ENCODE measurements at places on chromosomes 16 and 17. TPM values are rescaled to one million over a fixed set of nuclear protein-coding genes. Genes with fewer than 3 reads are reported as not detected.

DNA sequence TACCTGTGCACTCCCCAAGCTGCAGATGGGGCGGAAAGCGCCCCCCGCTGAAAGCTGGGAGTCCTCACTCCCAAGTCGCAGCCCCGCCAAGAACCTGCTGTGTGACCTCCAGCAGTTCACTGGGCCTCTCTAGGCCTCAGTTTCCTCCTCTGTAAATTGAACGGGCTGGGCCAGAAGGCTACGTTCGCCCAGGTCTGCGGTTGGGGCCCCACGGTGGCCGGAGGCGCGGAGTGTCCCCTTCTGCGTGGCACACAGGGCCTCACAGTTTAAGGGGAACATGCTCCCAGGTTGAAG, 628 bp downstream of the GALK1 start:
- H3K4me1 ChIP-seq: peaks cover 20% of the 10 kb centered on the region
- DNase-seq: no peak
- no peaks in the 10 kb centered on the region for H3K27me3 ChIP-seq
- H3K4me3 ChIP-seq: peak overlapping the region; percentile 88

- H3K4me3 ChIP-seq: no peak overlapping the region
- H3K36me3 ChIP-seq: no peaks in the 10 kb centered on the region
- H3K27ac ChIP-seq: no peak overlapping the region
Observed at GRCh38 chr17:57010487-57010886, 32.6 kb downstream of the SCPEP1 start.

DNA sequence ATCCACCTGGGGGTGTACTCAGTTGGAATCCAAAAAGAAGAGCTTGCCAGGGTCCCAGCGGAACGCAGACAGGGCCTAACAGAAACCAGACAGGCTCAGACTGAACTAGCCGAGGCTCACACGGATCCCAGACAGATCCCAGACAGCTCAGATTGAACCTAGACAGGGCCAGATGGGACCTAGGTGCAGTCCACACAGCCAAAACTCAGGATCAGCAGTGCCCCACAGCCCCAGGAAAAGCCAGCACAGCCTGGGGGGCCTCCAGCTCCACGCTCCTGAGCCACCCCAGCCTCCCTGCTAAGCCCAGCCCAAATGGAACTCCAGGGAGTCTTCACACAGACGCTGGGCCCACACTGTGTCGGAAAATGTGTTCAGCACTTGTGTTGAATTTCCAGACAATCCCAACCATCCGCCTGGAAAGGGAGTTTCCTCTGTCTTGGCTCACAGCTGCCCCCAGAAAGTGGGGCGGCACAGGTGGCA, 7.5 kb downstream of the STX1B start:
- H3K4me1 ChIP-seq: peaks cover 15% of the 10 kb centered on the region
- no peaks in the 10 kb centered on the region for H3K36me3 ChIP-seq
- DNase-seq: no peak
- H3K27ac ChIP-seq: no peak overlapping the region
- no peak overlapping the region for H3K4me3 ChIP-seq

DNA sequence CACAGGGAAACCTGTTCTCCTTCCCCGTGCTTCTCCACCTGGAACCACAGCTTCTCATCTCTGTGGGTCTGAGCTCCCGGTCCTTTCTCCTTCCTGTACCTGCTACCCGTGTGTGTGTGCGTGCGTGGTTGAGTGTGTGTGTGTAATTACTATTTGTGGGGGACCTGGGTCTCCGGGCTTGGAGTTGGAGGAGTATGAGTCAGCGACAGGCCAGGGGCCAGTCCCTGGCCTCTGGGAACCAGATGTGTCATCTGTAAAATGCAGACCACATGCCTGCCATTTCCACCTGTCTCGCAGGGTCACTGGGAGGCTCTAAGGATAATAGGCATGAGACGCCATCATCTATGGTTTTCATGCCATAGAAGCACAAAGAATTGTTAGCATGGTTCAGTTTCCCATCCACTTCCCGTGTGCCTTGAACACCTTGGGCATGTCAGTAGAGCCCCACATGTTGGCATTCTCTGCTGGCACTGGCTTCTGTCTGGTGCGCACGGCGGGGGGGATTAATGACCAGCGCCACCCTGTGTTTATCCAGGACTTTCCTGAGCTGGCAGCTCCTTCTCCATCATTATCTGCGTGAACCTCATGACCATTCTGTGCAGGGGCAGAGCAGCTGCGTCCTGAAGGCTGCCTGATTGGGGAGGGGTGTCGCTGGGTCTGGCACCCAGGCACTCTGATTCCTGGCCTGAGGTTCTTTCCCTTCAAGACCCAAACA, 1.5 kb downstream of the ZNF205 start:
- peaks cover 10% of the 10 kb centered on the region for H3K36me3 ChIP-seq
- no peak for DNase-seq
- peaks cover 31% of the 10 kb centered on the region for H3K4me1 ChIP-seq
- no peak overlapping the region for H3K27ac ChIP-seq
- H3K27me3 ChIP-seq: no peaks in the 10 kb centered on the region

DNA sequence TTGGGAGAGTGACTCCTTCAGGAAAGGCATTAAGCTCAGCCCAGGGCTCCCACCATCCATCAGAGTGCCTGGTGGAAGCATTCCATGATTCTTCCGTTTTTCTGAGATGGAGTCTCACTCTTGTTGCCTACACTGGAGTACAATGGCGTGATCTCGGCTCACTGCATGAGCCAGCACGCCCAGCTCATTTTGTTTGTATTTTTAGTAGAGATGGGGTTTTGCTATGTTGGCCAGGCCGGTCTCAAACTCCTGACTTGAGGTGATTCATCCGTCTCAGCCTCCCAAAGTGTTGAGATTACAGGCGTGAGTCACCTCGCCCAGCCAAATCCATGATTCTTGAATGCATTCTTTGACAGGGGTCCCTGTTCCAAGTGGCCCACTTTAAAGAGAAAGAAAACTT, 23.1 kb downstream of the MIS12 start:
- H3K36me3 ChIP-seq: peaks cover 14% of the 10 kb centered on the region
- no peaks in the 10 kb centered on the region for H3K4me1 ChIP-seq
- H3K4me3 ChIP-seq: no peak overlapping the region
- H3K27ac ChIP-seq: no peak overlapping the region
- no peaks in the 10 kb centered on the region for H3K27me3 ChIP-seq
- DNase-seq: no peak

- DNase-seq: no peak
- H3K27ac ChIP-seq: no peak overlapping the region
- H3K4me1 ChIP-seq: peaks cover 36% of the 10 kb centered on the region
- no peaks in the 10 kb centered on the region for H3K36me3 ChIP-seq
- no peak overlapping the region for H3K4me3 ChIP-seq
Observed at GRCh38 chr17:68697850-68698361, 96.7 kb upstream of the FAM20A start.

DNA sequence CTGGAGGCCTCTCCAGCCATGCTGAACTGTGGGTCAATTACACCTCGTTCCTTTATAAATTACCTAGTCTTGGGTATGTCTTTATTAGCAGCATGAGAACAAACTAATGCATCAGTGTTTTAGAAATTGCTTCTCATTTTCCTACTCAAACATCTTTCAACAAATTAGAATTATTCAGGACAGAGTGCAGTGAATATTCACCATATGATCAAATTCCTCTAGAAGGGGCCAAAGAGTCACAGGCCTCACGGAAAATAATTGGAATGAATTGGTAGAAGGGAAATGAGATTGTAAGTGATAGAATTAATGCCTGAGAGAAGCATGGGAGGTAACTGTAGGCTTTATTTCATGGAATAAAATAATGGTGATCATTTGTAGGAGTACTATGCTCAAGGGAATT, 50.5 kb upstream of the CDH11 start:
- no peak overlapping the region for H3K27ac ChIP-seq
- DNase-seq: no peak
- H3K4me1 ChIP-seq: peaks cover 13% of the 10 kb centered on the region
- H3K36me3 ChIP-seq: no peaks in the 10 kb centered on the region
- H3K4me3 ChIP-seq: no peak overlapping the region
- no peaks in the 10 kb centered on the region for H3K27me3 ChIP-seq

DNA sequence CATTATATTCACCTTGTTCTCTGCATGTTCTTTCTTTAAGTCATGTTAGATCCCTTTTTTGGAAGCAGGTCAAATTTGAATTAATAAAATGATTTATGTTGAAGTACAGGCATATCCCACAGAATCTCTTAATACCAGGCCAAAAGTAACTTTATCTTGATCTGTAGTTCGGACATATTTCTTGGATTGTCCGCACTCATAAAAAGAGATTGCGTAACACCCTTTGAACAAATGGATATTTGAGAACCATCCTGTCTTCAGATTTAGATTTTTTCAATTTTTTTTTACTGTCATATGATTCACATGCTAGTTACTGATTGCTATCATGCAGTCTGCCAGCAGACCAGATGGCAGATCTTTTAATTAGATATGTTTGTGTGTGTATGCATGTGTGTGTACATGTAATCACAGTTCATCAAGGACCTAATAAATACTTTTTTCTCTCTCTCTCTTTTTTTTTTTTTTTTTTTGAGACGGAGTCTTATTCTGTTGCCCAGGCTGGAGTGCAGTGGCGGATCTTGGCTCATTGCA, 352.6 kb downstream of the WWOX start:
- H3K27ac ChIP-seq: no peak overlapping the region
- H3K4me1 ChIP-seq: peaks cover 6% of the 10 kb centered on the region
- no peak overlapping the region for H3K4me3 ChIP-seq
- no peaks in the 10 kb centered on the region for H3K36me3 ChIP-seq
- H3K27me3 ChIP-seq: no peaks in the 10 kb centered on the region

GRCh38 chr16:21156767-21157467, 1.6 kb upstream of the LDAF1 start:
- peak overlapping the region; percentile 94 for H3K27ac ChIP-seq
- H3K4me1 ChIP-seq: peaks cover 43% of the 10 kb centered on the region
- no peak for DNase-seq
- no peaks in the 10 kb centered on the region for H3K36me3 ChIP-seq
- H3K4me3 ChIP-seq: no peak overlapping the region
- no peaks in the 10 kb centered on the region for H3K27me3 ChIP-seq

GRCh38 chr17:30534298-30534697, 57.1 kb downstream of the GOSR1 start:
- H3K4me1 ChIP-seq: no peaks in the 10 kb centered on the region
- H3K27me3 ChIP-seq: no peaks in the 10 kb centered on the region
- H3K36me3 ChIP-seq: no peaks in the 10 kb centered on the region
- H3K27ac ChIP-seq: no peak overlapping the region

- no peaks in the 10 kb centered on the region for H3K27me3 ChIP-seq
- peak overlapping the region; percentile 61 for H3K27ac ChIP-seq
- H3K4me1 ChIP-seq: peaks cover 17% of the 10 kb centered on the region
- H3K4me3 ChIP-seq: no peak overlapping the region
Observed at GRCh38 chr16:74480150-74481029, 59.1 kb upstream of the CLEC18B start.

DNA sequence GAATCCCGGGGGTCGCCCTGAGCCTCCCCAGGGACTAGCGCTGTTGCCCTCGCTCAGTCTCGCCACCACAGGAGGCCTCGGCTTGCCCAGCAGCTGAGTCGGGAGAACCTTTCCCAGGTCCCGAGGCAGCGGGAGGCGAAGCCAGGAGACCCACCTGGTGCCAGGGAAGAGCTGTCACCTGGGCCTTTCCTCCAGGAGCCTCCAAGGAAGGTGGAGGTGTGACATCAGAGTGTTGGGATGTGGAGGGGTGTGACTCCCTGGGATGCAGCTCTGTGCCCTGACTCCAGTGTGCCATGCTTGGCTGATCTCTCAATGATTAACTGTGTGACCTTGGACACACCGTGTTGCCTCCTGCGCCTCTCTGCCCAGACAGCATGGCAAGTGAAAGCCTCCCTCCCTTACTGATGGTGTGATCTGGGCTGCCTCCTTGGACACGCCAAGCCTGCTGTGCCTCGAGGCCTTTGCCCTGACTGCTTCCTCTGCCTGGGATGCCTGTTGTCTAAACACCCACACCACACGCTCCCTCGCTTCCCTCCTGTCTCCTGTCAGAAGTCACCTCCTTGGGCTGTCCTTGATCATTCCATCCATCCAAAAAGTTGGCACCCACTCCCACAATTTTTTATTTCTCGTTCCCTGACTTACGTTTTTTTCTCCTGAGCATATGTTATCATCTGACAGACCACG, 88.0 kb downstream of the CMIP start:
- no peak overlapping the region for H3K4me3 ChIP-seq
- no peak for DNase-seq
- H3K27ac ChIP-seq: peak overlapping the region; percentile 22
- H3K27me3 ChIP-seq: no peaks in the 10 kb centered on the region
- no peaks in the 10 kb centered on the region for H3K36me3 ChIP-seq
- H3K4me1 ChIP-seq: peaks cover 59% of the 10 kb centered on the region

GRCh38 chr16:21244518-21245215, 11.2 kb downstream of the ANKS4B start:
- H3K36me3 ChIP-seq: no peaks in the 10 kb centered on the region
- no peak overlapping the region for H3K4me3 ChIP-seq
- H3K27ac ChIP-seq: no peak overlapping the region
- H3K4me1 ChIP-seq: no peaks in the 10 kb centered on the region
- H3K27me3 ChIP-seq: no peaks in the 10 kb centered on the region
- DNase-seq: no peak

GRCh38 chr16:85134789-85135142, 22.5 kb upstream of the CIBAR2 start:
- H3K4me1 ChIP-seq: peaks cover 38% of the 10 kb centered on the region
- H3K27me3 ChIP-seq: no peaks in the 10 kb centered on the region
- no peak for DNase-seq
- H3K36me3 ChIP-seq: no peaks in the 10 kb centered on the region
- no peak overlapping the region for H3K4me3 ChIP-seq

- peaks cover 11% of the 10 kb centered on the region for H3K4me1 ChIP-seq
- H3K4me3 ChIP-seq: no peak overlapping the region
- H3K27me3 ChIP-seq: no peaks in the 10 kb centered on the region
- DNase-seq: no peak
Observed at GRCh38 chr17:34613064-34614019, 34.0 kb downstream of the TMEM132E start.

- H3K36me3 ChIP-seq: no peaks in the 10 kb centered on the region
- no peaks in the 10 kb centered on the region for H3K27me3 ChIP-seq
- no peak overlapping the region for H3K4me3 ChIP-seq
- no peak overlapping the region for H3K27ac ChIP-seq
Observed at GRCh38 chr16:26295625-26296304, 604.0 kb downstream of the HS3ST4 start.

DNA sequence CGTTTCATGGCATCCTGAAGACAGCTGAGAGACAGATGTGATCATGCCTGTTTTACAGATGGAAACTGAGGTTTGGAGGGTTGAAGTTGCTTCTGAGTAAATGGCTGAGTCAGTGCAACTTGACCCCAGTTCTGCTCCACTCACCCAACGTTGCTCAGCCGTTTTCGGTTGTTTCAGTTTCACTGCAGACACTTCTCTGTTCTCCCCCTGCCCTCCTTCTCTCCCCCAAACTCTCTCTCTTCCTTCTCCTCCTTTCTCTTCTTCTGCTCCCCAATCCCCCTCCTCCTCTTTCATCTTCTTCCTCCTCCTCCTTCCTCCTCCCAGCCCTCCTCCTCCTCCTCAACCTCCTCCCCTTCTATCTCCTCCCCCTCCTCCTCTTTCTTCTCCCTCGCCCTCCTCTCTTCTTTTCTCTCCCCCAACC, 9.4 kb upstream of the CEP20 start:
- H3K27me3 ChIP-seq: no peaks in the 10 kb centered on the region
- no peak overlapping the region for H3K4me3 ChIP-seq
- peaks cover 4% of the 10 kb centered on the region for H3K4me1 ChIP-seq
- H3K27ac ChIP-seq: no peak overlapping the region

CCL17 gene
- total RNA-seq: not detected

MPO gene
- total RNA-seq: not detected

TBC1D3I gene
- 1.7 TPM for total RNA-seq

FBXW10 gene
- total RNA-seq: 0.25 TPM
